ENCODE measurements at places on chromosomes 1 and 21.

DNA sequence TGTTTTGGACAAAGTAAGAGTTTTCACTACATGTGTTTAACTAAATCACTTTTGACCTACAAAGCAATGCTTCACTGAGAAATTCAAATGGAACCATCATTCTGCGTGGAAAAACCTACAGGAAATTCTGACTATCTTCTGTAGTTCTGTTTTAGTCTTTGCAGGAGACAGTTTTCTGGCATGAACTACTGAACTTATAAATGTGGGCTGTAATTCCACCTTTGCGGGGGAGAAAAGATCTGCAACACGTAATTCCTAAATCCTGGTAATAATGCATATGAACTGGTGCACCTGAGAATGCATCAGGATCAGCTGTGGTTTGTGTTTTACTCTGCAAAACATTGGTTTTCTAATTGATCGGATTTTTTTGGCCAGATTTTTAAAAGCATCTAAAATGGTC is 106.0 kb downstream of the VPS13D start:
- no peak for DNase-seq

GRCh38 chr1:47410068-47410455 is 6.0 kb upstream of the FOXE3 start:
- DNase-seq = no peak

- DNase-seq = peak; percentile 21
Measured at GRCh38 chr1:27027575-27028250, 15.1 kb upstream of the TENT5B start.

DNA sequence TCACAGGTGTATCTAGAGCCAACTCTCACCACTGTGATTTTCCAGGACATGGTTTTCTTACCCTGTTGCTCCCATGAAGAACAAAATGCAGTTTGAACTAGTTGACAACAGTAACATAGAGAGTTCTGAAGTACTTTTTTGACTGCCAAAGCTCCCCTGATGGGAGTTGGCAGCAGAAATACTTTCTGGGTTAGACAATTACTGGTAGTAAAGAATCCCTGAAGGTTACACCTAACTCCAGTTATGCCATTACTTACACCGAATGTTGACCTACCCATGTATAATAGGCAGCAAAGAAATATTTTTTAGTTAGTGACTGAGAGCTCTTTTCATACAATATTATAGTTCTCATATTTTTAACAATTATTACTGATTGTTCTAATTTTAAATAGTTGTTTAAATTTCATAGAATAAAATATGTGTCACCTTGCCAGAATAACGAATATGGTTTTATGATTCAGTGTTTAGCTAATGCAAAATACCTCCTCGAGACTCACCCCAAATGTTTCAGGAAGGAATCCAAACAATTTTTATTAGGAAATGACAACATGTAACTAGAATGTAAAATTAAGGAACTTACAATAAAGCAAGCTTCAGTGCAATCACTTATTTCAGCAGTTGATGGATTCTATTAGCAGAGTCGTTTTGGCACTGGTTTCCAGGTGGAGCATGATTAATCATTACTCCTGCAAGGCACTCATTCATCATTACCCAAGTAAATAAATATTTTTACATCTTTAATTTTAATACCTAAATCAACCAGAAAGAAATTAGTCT is 237.6 kb downstream of the MRPL39 start:
- no peak for DNase-seq

GRCh38 chr1:80534606-80535360 is 1266.0 kb upstream of the ADGRL2 start:
- DNase-seq = no peak

- DNase-seq = no peak
Measured at GRCh38 chr1:205535096-205535495, 30.6 kb downstream of the CDK18 start.

- DNase-seq = no peak
Measured at GRCh38 chr21:28439788-28440187, 552.9 kb downstream of the LTN1 start.

- DNase-seq = no peak
Measured at GRCh38 chr1:89739013-89739843, 81.6 kb upstream of the LRRC8D start.

DNA sequence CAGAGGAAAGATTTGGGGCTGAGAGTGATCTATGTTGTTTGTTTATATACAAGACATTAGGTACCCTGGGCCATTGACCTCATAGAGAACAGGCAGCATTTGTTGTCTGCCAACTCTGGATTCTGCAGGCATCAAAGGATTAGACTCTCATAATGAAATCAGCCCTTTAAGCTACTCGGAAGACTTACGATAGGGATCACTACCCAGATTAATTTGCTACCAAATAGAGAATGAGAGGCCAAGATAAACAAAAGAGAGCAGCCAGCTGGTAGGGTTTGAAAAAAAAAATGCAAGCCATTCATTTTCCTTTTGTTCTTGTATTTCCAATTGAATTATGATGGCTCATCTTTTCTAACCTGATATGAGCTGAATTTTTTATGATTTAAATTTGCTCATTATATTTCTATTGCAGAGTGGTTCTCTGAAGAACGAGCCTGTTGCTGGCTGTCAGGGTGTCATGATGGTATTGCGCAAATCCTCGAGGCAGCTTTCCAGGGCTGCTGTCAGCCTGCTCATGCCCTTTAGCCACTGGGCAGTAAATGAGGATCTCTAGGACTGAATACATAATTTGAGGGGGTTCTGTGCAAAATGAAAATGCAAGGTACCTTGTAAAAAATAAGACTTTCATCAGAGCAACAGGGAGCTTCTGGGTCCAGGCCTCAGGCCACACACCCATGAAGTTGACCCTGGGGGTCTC is 116.4 kb upstream of the KCNJ15 start:
- DNase-seq = peak; percentile 37

GRCh38 chr1:192159014-192159413 is 752 bp downstream of the RGS18 start:
- no peak for DNase-seq

DNA sequence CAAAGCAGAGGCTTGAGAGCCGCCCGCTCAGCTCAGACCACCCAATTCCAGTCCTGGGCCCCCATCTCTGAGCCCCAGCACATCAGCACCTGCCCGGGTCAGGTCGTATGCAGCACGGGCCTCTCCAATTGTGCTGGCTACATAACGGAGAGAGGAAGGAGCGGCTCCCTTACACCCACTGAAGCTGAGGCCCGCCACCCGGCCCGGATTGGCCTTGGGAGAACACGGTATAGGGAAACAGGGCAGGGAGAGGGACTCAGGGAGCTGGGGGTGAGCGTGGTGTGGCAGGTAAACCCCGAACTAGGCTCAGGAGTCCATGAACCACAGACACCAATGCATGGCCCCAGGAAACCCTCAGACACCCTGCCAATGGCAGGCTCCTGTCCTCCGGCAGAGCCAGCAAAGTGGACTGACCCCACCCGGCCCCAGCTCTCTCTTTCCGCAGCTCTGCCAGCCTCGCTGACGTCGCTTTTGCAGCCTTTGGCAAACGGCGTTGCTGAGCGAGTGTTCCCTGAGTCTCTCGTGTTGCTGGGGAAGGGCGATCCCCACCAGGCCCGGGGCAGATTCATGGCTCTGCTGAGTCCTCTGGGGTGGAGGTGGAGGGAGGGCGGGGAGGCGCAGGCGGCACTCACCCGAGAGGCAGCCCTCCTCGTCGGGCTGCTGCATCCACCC is 16.5 kb downstream of the MEGF6 start:
- no peak for DNase-seq

DNA sequence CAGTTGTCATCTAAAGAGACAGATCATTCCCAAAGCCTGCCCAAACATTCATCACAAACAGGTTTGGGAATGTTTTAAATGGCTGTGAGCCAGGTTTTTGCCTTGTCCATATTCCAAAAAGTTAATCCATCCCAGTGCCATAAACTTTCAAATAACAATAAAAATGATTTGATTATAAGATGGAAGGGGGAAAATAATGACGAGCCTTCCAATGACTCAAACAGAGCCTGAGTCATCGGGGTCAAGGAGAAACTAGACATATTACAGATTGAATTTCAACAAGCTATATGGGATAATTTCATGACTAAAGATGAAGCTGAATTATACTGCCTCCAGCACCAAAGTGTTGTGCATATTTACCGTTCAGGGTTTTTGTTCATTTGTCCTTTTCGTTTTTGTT is 195.8 kb upstream of the PKN2 start:
- no peak for DNase-seq

- DNase-seq = no peak
Measured at GRCh38 chr1:100606438-100606837, 68.5 kb downstream of the GPR88 start.

- DNase-seq = no peak
Measured at GRCh38 chr1:197841883-197842553, 60.4 kb upstream of the C1orf53 start.

DNA sequence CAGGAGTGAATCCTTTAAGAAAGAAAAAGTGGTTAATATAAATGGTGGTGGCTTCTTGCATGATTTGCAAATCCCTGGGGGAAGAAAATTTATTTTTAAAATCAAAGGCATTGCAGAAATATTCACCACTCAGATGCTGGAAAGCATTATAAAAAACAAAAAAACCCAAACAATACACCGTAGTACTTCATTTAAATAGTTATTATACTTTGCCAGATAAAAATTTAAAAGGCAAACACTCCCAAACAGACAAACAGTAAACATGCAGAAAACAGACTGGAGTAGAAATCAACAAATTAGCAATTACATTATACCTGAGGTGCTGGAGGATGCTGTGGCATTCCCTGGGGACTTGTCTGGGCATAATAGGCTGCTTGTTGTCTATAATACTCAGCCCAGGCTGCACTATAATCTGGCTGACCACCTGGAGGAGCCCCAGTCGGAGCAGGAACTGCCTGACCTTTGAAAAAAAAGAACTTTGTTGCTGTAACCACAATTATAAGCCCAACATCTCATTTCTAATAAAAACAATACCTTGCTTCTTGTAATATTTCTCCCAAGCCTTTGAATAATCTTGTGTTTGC is 29.9 kb downstream of the FUBP1 start:
- DNase-seq = no peak

- DNase-seq = peak; percentile 35
Measured at GRCh38 chr1:225980005-225980836, 18.9 kb downstream of the SDE2 start.

- no peak for DNase-seq
Measured at GRCh38 chr1:205760606-205761005, 10.6 kb upstream of the NUCKS1 start.

- DNase-seq = no peak
Measured at GRCh38 chr1:53046930-53047329, 15.1 kb upstream of the PODN start.

- no peak for DNase-seq
Measured at GRCh38 chr1:5511381-5512097, 480.7 kb downstream of the NPHP4 start.

DNA sequence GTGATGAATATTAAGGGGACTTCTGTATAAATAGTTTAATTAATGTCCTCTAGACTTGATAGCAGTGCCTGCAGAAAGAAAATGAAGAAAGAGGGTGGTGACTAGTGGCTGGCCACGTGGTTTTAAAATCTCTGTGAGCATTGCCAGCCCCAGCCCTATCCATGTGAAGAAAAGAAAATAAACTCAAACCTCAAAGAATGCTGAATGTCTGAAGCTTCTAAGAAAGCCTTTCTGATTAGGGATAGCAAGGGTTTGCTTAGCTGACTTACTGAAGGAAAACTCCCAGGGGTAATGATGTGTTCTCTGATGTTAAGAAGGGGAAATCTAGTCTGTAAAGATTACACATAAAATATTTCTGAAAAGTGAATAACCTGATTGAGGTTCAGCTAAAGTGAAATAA is 31.8 kb downstream of the ADGRL2 start:
- no peak for DNase-seq

- DNase-seq = no peak
Measured at GRCh38 chr21:42997053-42997452, 22.7 kb downstream of the PKNOX1 start.

DNA sequence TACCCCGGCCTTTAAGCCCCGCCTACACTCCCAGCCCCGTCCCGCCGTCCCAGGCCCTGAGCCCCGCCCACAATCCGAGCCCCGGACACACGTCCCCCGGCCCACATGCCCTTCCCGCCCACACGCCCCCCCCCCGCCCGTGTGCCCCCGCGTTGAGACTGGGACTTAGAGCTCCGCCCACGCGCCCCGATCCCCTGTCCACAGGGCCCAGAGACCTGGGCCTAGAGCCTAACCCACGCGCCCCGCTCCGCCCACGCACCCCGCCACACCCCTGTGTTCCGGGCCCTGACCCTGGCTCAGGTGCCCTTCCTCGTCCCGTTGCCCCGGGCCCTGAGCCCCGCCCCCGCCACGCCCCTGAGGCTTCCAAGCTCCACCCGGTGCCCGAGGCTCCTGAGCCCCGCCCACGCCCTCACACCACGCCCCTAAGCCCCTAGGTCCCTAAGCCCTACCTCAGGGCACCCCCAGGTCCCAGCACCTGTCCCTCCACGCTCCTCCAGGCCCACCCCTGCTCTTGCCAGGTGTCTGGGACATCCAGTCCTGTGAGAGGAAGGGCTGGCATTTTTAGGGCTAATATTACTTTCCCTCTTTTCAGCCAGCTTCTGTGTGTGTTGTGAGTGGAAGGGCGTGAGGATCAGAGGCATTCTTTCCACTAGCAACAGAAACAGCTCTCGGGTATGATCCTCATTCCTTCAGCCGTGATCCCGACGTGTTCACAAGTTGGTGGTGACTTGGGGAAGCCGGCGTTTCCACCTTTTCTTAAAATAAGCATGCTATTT is 552 bp upstream of the GPR157 start:
- DNase-seq = peak; percentile 48

- DNase-seq = no peak
Measured at GRCh38 chr1:52613636-52614373, 11.6 kb downstream of the GPX7 start.

DNA sequence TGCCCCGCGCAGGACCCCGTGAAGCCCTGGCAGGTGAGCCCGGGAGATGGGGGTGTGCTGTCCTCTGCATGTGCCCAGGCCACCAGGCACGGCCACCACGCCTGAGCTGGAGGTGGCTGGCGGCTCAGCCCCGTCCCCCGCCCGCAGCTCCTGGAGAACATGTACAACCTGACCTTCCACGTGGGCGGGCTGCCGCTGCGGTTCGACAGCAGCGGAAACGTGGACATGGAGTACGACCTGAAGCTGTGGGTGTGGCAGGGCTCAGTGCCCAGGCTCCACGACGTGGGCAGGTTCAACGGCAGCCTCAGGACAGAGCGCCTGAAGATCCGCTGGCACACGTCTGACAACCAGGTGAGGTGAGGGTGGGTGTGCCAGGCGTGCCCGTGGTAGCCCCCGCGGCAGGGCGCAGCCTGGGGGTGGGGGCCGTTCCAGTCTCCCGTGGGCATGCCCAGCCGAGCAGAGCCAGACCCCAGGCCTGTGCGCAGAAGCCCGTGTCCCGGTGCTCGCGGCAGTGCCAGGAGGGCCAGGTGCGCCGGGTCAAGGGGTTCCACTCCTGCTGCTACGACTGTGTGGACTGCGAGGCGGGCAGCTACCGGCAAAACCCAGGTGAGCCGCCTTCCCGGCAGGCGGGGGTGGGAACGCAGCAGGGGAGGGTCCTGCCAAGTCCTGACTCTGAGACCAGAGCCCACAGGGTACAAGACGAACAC is 1.8 kb downstream of the TAS1R3 start:
- no peak for DNase-seq

DNA sequence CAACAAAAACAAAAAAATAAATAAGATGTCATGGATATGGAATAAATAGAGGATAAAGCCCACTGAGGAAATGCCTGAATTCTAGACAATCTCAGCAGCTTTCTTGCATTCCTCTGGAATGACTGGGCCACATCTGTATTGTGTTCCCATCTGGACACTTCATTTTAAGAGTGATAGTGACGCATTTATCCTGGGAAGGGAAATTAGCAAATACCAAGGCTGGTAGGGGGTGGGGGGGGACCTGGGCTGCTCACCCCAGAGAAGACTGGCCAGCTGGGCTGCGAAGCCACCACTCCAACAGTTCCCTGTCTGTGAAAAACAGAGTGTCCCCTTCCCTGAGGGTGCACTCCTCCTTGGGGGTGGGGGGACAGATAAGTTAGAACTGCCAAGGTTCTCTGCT is 106.3 kb downstream of the HIVEP3 start:
- no peak for DNase-seq

- peak; percentile 26 for DNase-seq
Measured at GRCh38 chr1:54500107-54500431, 48.0 kb upstream of the ACOT11 start.
